IPS DF 6.9 (cell line): ENCODE measurements at places on chromosomes 7 and 10.

DNA sequence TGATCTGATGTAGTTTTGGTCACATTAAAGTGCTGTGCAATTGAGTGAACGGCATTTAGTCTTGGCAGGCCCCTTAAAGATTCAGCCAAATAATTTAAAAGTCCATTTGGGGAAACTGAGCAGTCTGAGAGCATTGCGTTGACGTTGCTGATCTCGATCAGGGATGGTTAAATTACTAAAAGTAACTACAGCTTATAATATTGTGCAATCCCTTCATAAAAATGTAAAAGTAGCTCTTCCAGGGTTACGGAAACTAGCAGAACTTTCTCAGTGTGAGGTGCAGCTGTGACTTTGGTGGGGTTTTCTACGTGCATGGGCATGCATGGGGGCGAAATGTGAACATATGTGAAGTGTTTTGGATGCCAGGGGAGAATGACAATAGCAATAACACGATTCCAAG is 184.5 kb upstream of the RNF32 start:
- no peak for DNase-seq
- H3K27ac ChIP-seq = no peak overlapping the region
- H3K4me1 ChIP-seq = no peaks in the 10 kb centered on the region
- H3K4me3 ChIP-seq = no peak overlapping the region

DNA sequence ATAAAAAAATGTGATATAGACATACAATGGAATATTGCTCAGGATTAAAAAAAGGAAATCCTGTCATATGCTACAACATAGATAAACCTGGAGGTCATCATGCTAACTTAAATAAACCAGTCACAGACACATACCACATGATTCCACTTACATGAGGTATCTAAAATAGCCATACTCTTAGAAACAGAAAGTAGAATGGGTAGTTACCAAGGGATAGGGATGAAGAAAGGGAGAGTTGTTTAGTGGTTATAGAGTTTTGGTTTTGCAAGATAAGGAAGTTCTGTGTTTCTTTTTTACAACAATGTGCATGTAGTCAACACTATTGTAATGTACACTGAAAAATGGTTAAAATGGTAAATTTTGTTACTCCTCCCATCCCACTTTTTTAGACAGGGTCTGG is 30.5 kb downstream of the BICC1 start:
- no peak overlapping the region for H3K4me3 ChIP-seq
- no peaks in the 10 kb centered on the region for H3K36me3 ChIP-seq
- no peaks in the 10 kb centered on the region for H3K27me3 ChIP-seq
- no peaks in the 10 kb centered on the region for H3K4me1 ChIP-seq
- no peak for DNase-seq
- H3K27ac ChIP-seq = no peak overlapping the region

DNA sequence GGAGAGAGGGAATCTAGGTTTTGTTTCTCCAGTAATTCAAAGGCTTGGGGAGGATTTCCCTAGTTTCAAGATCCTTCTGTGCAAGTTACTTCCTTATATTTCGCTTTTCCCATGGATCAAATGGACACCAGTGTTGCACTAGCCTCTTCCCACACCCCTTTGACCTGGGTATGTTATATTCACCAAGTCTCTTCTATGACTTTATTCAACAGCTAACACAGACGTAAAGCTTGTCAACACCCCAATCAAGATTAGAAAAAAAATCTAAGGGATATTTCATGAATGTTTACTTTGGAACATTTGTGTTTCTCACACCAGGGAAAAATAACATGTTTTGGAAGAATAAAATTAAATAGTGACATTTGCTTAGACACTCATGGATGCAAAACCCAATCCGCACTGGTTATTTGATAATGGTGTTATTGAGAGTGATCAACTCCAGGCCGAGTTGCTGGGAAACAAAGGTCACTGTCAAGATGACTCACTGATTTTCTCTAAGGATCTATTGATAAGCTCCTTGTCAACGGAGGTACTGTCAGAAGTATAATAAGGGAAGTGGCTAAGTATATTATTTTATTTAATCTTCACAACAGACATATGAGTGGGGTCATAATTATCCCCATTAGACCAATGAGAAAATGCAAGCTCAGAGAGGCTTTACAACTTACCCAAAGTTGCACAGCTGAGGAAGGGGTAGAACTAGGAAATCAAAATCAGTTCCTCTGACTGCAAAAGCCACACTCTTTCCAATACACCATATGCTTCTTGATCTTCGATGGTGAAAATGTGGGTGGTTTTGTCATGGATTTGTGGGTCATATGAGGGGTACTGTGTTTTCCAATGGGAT is 52.2 kb downstream of the CREB3L2 start:
- no peak overlapping the region for H3K4me3 ChIP-seq
- peaks cover 3% of the 10 kb centered on the region for H3K4me1 ChIP-seq
- no peak for DNase-seq
- H3K27ac ChIP-seq = no peak overlapping the region

DNA sequence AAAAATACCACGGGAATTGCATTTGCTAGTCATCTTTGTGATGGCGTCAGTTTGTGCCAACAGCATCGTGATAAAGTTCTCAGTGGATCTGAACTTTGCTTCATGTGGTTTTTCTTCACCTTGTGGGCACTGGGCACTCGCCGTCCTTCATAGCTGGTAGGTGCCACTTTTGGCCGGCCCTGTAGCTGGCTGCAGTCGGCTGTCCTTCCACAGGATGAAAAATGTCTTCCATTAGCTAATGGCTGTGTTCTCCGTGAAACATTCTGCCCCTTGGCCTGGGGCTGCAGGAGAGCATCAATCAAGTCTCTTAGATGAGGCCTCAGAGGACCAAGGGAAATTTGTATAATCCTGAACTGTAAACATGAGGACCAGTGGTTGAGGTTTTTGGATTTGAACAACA is 145.3 kb downstream of the DYNC1I1 start:
- H3K27me3 ChIP-seq = no peaks in the 10 kb centered on the region
- H3K27ac ChIP-seq = no peak overlapping the region
- H3K4me1 ChIP-seq = no peaks in the 10 kb centered on the region
- H3K4me3 ChIP-seq = no peak overlapping the region
- no peaks in the 10 kb centered on the region for H3K36me3 ChIP-seq

- H3K4me1 ChIP-seq = no peaks in the 10 kb centered on the region
- no peak overlapping the region for H3K27ac ChIP-seq
- no peaks in the 10 kb centered on the region for H3K36me3 ChIP-seq
- H3K4me3 ChIP-seq = no peak overlapping the region
Observed at GRCh38 chr10:17655567-17656146, 11.7 kb downstream of the STAM start.

DNA sequence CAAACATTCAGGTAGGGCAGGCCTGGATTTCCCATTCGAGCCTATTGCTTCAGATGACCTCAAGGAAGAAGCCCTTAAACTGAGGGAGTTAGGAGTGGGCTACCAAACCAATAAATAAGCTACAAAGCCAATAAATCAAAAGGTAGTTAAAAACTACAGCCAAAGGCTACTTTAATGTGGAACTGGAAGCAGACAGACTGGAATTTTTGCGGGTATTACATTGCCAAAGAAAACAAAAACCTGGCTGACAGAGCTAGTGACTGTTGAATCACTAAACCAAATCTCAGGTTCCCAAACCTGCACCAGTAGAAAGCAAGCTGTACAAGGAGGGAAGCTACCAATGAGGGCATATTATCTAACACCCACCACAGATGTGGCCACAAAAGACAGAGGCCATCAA is 315.6 kb downstream of the GRM8 start:
- DNase-seq = no peak
- no peaks in the 10 kb centered on the region for H3K27me3 ChIP-seq
- no peak overlapping the region for H3K27ac ChIP-seq
- no peak overlapping the region for H3K4me3 ChIP-seq
- H3K4me1 ChIP-seq = no peaks in the 10 kb centered on the region
- H3K36me3 ChIP-seq = no peaks in the 10 kb centered on the region

DNA sequence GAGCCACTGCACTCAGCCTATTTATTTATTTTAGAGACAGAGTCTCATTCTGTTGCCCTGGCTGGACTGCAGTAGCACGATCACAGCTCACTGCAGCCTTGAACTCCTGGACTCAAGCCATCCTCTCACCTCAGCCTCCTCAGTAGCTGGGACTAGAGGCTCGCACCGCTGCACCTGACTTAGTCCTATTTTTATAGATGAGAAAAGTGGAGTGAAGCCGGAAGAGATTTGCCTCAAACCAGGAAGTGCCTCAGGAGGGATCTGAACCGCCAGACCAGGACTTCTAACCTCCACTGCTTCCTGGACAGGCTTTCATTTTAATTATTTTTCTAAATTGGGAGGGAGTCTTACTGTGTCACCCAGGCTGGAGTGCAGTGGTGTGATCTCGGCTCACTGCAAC is 17.5 kb upstream of the CLIP2 start:
- H3K36me3 ChIP-seq = no peaks in the 10 kb centered on the region
- DNase-seq = no peak
- no peak overlapping the region for H3K27ac ChIP-seq

DNA sequence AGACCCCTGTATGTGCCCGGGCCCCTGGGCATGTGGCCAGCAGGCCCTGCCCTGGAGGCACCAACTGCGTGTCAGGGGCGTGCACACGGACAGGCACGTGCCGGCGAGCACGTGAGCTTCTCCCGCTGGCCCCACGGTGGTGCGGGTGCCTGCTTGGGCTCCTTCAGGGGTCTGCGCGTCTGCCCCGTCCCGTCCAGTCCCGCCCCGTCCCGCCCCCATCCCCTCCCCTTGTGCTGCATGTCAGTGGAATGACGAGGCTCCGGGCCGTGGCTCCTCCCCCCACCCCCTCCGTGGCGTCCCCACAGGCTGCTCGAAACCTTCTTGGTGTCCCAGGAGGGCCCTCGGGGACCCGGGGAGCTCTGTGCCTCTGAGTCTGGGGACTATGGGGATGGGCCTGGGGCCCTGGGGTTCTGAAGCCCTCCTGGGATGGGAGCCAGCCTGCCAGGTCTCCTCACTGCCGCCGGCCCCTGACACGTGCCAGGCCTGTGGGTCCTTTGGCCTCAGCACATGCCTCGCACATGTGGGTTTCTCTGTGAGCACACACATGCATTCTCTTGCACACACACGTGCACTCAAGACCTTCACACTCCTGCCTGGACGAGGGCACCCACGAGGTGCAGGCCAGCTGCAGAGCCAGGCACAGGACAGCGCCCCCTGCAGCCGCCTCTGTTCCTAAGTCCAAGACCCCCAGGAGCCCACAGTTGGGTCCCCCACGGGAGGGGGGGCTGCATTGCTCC is 27.5 kb upstream of the AMZ1 start:
- H3K27me3 ChIP-seq = no peaks in the 10 kb centered on the region
- DNase-seq = no peak
- H3K4me1 ChIP-seq = no peaks in the 10 kb centered on the region; the same call in 1 of the 2 replicates
- H3K4me3 ChIP-seq = no peak overlapping the region
- H3K36me3 ChIP-seq = peaks cover 38% of the 10 kb centered on the region

- no peak overlapping the region for H3K4me3 ChIP-seq
- no peak for DNase-seq
- H3K27me3 ChIP-seq = no peaks in the 10 kb centered on the region
- no peaks in the 10 kb centered on the region; the same call in 1 of the 2 replicates for H3K4me1 ChIP-seq
- peaks cover 34% of the 10 kb centered on the region for H3K36me3 ChIP-seq
Observed at GRCh38 chr10:97383159-97383558, 18.0 kb downstream of the RRP12 start.

DNA sequence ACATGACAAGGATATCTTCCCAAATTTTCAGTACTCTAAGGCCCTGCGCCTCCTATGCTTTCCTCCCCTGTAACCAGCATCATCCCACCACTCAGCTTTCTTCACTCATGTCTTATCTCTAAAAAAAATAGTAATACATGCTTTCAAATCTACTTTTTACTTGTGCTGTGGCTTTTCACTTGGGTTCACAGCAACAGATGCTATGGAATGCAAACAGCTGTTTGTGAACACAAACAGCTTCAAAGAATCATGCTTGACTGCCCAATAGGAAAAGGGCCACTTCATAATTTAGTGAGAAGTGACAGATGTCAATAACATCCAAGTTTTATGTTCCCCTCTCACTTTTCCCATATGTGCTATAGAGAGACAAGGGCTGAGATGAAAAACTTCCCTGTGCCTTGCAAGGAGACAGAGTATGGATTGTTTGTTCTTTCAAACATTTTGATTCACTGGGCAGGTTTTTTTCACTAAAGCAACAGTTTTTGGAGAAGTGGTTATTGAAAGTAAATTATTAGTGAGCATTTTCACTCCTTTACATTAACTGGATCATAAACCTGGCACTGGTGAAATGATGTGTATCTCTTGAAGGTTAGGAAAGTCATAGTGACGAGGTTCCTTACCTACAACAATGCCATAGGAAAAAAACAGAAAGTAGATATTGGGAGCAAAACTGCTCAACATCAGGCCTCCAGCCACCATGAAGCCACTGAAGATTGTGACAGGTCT is 37.3 kb downstream of the SLC16A9 start:
- no peak overlapping the region for H3K4me3 ChIP-seq
- 0 out of 2 replicates have a peak, but pooled peaks cover 1% of the 10 kb centered on the region for H3K4me1 ChIP-seq
- H3K27ac ChIP-seq = no peak overlapping the region
- DNase-seq = no peak

- no peak for DNase-seq
- no peak overlapping the region for H3K4me3 ChIP-seq
- no peaks in the 10 kb centered on the region for H3K27me3 ChIP-seq
Observed at GRCh38 chr7:67724435-67724834, 727.8 kb downstream of the TYW1 start.

DNA sequence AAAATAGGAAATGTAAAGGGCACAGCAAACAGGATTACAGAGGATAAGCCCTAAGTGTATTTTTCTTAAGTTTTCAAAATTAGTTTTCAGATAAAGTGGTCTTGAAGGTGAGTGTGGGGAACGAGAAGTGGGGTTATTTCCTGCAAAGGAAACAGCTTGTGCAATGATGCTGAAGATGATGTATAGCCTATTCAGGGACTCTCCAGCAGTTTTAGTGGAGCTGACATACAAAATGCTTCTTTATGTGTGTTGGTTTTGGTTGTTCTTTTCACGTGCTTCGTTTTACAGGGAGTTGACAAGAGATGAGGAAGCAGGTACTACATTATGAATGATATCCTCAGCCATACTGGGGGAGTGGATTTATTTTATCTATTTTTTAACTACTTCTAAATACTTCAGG is 20.5 kb downstream of the CASD1 start:
- no peak overlapping the region for H3K27ac ChIP-seq
- H3K4me3 ChIP-seq = no peak overlapping the region
- no peaks in the 10 kb centered on the region for H3K27me3 ChIP-seq
- H3K36me3 ChIP-seq = no peaks in the 10 kb centered on the region; the same call in 1 of the 2 replicates
- DNase-seq = no peak

DNA sequence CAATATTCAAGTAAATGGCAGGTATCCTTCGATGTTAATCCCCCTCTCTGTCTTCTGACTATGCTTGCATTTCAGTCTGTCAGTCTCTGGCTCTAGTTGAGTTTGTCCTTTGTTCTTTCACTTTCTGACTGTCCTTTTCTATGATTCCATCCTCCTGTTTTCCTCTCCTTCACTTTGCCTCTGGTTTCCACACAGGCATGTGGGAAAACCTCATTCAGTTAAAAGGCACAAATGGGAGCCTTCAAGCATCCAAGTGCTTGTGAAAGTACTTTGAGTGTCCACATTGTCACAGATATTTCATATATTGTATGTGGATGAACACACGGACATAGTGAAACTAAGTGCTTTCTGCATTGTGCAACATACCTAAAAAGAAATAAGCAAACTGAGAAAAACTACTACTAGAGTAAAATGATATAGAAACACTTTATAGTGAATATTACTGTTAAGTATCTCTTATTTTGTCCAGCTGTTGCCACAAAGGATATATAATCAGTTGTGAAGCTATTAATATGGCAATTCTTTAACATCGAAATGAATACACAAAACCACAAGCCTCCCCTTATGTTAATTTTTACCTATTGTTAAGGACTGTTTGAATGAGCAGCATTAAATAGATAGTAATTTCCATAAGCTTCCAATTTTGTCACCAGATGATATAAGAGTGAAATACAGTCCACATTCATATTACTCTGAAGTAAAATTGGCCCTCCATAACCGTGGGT is 71.7 kb downstream of the NRBF2 start:
- H3K36me3 ChIP-seq = peaks cover 8% of the 10 kb centered on the region; the same call in 1 of the 2 replicates
- no peaks in the 10 kb centered on the region for H3K27me3 ChIP-seq
- no peak for DNase-seq
- H3K4me3 ChIP-seq = no peak overlapping the region
